ENCODE measurements at places on chromosomes 16 and 17.

DNA sequence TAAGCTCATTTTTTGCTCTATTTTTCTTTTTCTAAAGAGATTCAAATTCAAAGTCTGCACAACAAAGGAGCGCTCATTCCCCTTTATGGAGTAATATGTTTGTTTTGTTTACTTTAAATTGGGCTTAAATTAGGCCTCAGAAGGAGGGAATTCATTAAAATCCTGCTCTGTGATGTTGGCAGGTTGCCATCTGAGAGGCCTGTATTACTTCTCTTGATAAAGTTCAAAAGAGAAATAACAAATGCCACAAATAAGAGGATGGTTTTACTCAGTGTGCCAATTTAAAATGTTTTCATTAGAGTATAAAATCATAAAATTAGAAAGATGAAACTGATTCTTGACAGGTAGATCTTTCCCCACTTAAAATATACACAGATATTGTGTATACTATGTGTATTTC lies 54.5 kb upstream of the HLF start:
- no peak for DNase-seq

DNA sequence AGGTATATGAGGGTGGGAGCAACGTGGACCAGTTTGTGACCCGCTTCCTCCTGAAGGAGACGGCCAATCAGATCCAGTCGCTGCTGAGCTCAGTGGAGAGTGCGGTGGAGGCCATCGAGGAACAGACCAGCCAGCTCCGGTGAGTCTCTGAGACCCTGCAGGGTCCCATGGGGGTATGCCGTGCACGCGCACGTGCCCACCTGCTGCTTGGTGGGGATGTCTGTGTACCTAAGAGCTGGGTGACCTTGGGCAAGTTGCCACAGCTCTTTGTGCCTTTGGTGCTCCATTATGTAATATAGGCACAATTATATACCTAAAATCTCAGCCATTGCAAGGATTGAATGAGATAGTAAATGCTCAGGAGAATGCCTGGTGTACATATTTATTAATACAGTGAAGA lies 22.4 kb downstream of the NECAB2 start:
- DNase-seq = no peak

DNA sequence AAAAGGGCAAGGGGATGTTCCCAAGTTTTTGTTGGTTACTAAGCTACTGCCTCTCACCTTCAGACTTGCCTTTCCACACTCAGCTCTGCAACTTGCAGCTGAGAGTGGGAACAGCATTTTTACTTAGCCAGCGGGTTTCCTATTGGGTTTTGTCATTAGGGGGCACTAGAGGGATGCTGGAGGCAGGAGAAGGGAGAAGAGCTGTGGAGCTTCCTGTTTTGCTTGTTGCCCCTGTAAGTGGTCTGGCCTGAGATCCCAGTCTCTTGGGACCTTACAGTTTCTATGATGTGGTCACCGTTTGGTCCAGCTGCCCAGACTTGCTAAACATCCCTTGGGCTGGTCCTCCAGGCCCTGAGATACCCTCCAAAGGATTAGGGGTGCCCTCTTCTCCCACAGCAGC lies 209.6 kb upstream of the NLRP1 start:
- no peak for DNase-seq

DNA sequence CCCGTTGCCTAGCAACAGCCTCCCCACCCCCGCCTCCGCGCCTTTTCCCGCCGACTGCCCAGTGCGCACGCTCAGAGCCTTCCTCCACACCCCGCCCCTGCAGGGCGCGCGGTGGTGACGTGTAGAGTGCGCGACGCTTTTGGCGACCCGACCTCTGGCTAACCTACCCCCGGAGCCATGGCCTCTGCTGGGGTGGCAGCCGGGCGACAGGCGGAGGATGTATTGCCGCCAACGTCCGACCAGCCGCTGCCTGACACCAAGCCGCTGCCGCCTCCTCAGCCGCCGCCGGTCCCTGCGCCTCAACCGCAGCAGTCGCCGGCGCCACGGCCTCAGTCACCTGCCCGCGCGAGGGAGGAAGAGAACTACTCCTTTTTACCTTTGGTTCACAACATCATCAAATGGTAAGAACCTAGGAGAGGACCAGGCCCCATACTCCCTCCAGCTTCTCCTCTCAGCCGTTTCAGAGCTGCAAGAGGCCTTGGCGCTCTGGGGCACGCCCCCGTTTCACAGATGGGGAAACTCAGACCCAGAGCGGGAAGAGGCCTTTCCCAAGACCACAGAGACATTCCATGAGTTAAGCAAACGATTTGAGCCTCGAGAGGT lies at the start of gene MED9:
TSS of gene MED9 (plus strand) at position 136 of the 603 bp plus-strand sequence. CDS start at position 178, 42 bp downstream.
- peak; percentile 90 for DNase-seq

- no peak for DNase-seq
Measured at GRCh38 chr16:21208446-21209230, 2.7 kb downstream of the ZP2 start.

- DNase-seq = peak; percentile 50
Measured at GRCh38 chr17:33266116-33266515, 27.0 kb downstream of the ASIC2 start.

DNA sequence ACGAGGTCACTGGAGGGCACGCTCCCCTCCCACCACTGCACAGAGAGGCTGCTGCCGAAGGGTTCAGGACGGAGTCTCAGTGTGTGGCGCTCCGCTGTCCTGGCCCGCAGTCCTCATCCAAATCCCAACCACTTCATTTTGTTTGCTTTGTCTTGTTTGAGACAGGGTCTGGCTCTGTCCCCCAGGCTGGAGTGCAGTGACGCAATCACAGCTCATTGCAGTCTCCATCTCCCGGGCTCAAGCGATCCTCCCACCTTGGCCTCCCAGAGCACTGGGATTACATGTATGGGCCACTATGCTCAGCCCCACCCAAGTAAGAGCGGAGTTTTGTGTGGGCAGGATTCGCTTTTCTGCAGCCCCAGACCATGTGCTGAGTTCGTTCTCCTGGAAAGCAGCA lies 12.7 kb downstream of the UNKL start:
- no peak for DNase-seq

GRCh38 chr16:11583889-11584565 lies 2.7 kb downstream of the LITAF start:
- DNase-seq = no peak

- DNase-seq = no peak
Measured at GRCh38 chr17:8159032-8159400, 3.7 kb downstream of the VAMP2 start.

DNA sequence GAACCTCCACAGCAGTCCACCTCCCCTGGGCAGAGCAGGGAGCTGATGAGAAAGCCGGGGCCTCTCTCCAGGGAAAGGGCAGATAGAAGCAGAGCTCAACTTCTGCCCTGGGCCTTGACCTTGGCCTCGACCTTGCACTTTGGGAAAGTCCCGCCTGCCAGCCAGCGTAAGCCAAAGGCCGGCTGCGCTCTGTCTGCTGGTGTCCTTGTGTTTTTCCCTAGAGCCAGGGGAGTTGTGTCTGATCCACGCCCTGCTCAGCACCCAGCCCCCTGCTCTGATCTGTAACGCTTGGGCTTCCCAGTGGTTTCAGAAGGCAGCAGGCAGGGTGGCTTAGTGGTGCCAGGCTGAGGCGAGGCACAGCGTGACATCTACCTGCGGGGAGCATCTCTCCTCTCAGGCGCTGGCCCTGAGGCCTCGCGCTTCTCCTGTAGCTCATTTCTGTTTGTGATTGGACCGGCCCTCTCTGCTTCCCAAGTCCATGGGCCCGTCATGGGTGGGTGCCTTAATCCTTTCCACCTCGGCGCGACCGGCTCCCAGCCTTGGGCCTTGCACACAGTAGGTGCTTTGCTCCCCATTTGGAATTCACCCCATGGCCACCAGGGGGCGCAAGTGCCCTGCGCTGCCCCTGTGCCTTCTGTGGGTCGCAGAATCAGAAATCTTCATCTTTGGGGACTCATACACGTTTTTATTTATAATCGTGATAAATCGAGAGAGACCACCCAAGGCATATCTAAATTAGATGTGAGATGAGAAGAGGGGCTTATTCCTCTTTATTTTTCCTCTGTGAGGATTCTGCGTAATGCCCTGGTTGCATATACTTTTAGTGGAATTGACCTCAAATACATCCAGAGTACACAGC lies 24.2 kb downstream of the SGSH start:
- peak; percentile 17 for DNase-seq

DNA sequence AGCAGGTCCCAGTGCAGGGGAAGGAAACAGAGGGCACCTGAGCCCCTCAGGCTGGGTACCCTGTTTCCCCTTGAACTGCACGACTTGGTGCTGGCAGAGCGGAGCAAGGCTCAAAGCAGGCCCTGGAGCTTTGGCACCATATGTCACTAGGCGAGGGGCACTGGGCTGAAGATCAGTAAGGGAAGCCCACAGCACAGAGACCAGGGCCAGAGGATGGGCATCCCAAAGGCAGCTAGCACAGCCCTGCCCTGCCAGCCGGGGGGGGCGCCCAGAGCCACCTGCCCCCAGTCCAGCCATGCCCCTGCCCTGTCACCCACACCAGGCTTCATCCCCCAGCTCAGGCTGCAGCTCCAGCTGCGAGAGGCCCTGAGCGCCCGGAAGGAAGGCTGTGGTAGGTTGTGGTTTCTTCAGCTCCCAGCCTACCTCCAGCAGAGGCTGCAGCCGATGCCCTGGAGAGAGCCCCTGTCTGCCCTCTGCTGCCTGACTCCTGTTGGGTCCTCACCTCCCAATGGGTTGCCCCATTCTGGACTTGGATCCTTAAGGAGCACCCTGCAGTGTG lies 10.9 kb downstream of the NHERF1 start:
- no peak for DNase-seq

- DNase-seq = no peak
Measured at GRCh38 chr16:10210944-10211343, 28.7 kb upstream of the GRIN2A start.
